ENCODE measurements at places on chromosomes 3 and 15. TPM values are rescaled to one million over a fixed set of nuclear protein-coding genes. Genes with fewer than 3 reads are reported as not detected.

Gene NR2E3
- total RNA-seq, result 3.2 TPM

GRCh38 chr15:100902436-100903167, 16.6 kb upstream of the LRRK1 start:
- no peaks in the 10 kb centered on the region for H3K36me3 ChIP-seq
- peak; percentile 83 for DNase-seq
- no peak overlapping the region for H3K4me3 ChIP-seq
- H3K27me3 ChIP-seq, result no peaks in the 10 kb centered on the region
- no peaks in the 10 kb centered on the region for H3K4me1 ChIP-seq

- no peak for DNase-seq
- H3K27me3 ChIP-seq, result no peaks in the 10 kb centered on the region
- no peak overlapping the region for H3K4me3 ChIP-seq
- H3K4me1 ChIP-seq, result no peaks in the 10 kb centered on the region
These were observed 10.2 kb upstream of the TGFBR2 start for GRCh38 chr3:30596152-30596551.

DNA sequence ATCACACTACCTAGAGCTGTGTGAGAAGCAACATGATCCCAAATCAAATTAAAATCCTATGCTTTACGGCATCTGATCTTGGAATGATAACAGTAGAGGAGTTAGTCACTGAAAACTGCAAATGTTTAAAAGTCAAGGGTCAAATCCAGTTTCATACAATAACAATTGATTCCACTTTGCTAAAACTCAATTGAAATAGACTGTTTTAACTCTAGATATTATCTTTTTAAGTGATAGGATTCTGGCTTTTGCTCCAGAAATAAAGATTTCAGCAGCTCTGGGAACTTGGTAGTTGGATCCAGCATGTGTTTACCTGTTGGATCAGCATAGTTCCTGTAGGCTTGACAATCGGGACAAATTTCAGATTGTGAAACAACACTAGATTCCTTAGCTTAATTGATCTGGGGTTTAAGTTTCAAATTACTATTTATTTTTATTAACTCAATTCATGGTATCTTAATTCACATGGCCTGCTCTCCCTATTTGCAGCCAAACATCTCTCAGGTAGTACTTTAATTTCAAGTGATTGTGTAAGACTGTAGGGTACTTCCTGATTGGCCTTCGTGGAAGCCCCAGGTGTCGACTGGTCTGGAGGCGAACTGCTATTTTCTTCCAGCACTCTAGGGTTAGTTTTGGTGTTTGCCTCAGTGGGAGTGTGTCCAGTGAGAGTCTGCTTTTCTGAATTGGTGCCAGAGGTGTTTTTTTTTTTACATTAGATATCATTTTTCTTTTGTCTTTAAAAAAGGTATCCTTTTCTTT, 16.6 kb downstream of the NFKBIZ start:
- DNase-seq, result no peak
- H3K27ac ChIP-seq, result no peak overlapping the region
- no peak overlapping the region for H3K4me3 ChIP-seq
- no peaks in the 10 kb centered on the region for H3K36me3 ChIP-seq
- H3K4me1 ChIP-seq, result no peaks in the 10 kb centered on the region
- no peaks in the 10 kb centered on the region for H3K27me3 ChIP-seq

Gene CMSS1
- 31.0 TPM for total RNA-seq
